ENCODE measurements at places on chromosomes 2 and 18.

DNA sequence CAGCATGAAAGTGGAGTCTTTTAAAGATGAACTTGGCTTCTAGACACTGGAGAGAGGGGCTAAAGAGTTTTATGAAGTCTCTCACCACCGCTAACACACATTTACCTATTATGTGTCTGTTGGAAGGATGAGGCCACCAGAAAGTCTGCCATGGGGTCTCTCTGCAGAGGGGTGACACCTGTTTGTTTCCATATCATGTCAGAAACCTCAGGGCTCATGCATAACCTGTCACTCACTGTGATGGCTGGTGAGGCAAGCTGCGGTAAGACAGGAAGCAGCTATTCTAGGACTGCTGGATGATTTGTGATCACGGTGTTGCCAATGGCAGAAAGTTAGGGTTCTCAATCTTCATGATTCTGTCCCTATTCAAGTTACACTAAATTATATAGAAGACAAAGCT, 60.8 kb upstream of the DNMT3A start:
- no peak for DNase-seq

DNA sequence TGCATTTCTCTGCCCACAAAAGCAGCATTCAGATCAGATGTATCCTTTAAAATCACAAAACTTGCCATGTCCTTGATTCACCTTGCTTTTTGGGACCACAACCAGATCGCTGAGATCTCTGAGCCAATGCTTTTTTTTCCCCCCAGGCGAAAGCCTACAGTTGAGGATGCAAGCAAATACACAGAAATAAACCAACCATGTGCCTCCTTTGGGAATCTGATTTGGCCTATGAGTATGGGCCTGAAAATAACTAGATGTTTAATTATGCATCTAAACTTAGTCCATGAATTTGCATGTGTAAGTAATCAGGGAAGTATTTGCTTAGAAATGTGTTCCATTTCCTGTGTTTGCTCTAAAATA, 49.7 kb upstream of the CDC42EP3 start:
- no peak for DNase-seq

- no peak for DNase-seq
Measured at GRCh38 chr2:108413711-108414095, 35.3 kb upstream of the GCC2 start.

DNA sequence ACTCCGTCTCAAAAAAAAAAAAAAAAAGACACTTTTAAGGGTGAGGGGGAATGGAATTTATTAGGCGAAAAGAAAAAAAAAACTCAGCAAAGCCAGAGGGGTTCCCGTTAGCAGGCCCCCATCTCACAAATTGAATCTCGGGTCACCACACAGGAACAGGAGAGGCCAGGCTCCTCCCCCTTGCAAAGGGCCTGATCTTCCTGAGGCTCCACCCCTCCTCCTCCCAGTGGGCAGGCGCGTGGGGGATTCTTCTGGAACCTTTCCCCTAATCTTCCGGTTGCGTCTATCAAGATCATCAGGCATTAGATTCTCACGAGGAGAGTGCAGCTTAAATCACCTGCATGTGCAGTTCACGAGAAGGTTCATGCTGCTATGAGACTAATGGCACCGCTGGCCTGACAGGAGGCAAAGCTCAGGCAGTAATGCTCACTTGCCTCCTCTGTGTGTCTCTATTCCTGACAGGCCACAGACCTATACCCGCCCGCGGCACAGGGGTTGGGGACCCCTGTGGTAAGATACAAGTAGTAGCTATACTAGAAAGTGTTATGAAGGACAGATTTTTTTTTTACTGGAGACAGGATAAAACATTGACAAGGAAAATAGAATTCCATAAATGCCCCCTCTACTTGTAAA, 45.8 kb downstream of the TAF4B start:
- no peak for DNase-seq

DNA sequence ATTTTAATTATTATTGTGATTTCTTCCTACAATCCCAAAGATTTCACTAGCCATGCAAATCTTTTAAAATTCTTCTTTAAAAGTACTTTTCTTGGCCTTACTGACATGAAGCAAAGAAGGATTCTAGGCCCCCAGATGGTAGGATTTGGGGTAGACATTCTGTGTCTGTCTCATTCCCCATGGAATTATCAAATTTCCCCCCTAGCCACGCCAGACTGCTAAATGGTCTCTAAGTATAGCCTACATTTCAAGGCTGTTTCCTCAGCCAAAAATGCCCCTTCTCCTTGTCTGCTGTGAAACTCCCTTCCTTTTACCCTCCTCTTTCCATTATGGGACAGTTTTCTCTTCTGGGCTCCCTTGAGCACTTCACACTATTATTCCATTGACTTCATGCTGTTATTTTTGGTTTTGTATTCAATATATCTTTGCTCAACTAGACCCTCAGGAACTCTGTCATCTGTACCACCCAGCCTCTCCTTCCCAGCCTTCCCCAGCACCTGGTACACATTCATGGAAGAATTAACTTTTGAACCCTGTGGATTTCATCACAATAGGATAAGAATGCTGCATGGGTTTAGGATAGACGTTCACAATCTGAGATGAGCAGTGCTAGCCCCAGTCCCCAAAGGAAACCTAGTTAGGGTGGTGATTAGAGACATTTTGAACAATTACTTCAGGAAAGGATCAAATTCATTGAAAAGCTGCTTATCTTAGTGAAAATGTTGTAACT, 21.5 kb upstream of the CYP1B1 start:
- no peak for DNase-seq
